NCI-H1105 treated with DMSO at 0.1 percent for 48 hours (cell line): ENCODE measurements at places on chromosomes 16 and 17.

GRCh38 chr16:72991211-72991610, 56.7 kb downstream of the ZFHX3 start:
- no peak for DNase-seq

DNA sequence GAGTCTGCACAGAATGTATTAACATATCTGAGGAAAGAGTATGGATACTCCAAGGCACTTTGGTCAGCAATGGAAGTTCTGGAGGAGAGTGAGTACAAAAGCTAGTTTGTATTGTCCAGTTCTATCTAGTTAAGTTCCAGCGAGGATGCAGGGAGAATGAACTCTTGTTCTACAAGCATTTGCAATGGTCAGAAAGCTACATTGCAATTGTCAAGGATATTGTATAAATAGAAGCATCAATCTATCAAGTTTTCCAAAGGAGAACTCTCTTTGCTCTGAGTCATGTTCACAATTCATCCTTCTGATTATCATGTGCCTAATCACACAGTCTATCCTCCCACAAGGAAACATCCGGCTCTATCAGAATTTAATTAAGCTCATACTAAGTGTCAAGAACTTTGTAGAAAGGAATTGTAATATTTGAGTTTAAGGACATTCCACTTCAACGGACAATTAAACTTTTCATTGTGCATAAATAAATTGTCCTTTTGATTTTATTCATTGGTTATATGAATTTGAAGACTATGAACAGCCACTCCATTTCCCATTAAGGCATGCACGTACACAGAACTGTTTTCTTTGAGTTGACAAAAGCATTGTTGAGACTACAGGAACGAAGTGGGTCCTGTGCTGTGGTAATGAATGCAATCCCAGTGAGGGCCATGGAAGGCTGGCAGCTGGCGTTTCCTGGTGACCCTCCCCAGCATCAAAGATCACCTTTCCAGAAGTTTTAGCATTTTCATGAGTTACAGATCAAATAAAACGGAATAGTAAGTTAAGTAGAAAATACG, 973.5 kb upstream of the GOT2 start:
- DNase-seq, result no peak

- DNase-seq, result no peak
These were observed 60.1 kb downstream of the TK2 start for GRCh38 chr16:66489818-66490217.

GRCh38 chr16:25155553-25156460, 44.3 kb downstream of the LCMT1 start:
- no peak for DNase-seq
